ENCODE measurements at places on chromosomes 5 and 9.

DNA sequence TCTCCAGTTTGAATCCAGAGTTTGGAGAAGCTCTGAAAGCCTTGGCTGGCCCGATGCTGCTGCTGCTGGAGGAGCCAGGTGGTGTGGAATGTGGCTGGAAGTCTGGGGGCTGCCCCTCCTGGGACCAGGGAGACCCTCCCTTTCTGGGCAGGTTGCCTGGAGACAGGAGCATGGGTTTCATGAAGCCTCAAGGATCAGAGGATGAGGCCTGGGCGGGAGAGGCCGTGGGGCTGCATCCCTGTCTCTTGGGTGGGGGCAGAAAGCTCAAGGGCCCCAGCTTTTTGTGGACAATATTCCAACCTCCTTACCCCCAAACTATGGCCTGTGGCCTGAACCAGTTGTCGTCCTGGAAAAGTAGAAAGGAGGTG, 10.1 kb downstream of the FGF18 start:
- no peak for DNase-seq

GRCh38 chr5:145536133-145536532, 299.0 kb downstream of the PRELID2 start:
- DNase-seq, result no peak

DNA sequence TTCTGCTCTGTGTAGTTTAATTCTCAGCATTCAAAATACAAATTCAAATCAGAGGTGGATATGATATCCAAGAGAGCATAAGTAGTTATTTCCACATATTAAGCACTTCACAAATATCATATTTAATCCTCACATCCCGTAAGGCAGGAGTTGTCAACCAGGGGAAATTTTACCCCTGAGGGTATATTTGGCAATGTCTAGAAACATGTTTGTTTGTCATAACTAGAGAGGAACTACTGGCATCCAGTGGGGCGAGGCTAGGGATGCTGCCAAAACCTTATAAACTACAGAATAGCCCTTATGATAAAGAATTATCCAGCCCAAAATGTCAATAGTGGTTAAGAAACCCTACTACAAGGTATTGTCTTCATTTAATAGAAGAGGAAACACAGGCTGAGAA, 619.4 kb downstream of the SLCO4C1 start:
- no peak for DNase-seq

DNA sequence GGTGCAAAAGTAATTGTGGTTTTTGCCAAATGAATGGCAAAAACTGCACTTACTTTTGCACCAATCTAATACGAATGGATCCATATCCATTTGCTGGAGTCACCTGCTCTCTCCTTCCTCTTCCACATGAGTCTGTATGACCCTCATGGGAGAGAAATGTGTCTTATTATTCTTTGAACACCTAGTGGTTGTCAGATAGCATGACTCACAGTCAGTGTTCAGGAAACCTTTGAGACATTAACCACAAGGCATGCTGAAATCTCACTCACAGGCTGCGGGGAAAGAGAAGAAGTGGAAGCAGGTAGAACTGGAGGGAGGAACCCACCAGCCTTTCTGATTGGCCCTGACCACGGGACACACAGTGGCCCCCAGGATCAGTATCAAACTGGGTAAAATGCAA, 222.8 kb upstream of the KLF4 start:
- DNase-seq, result no peak

All from NCI-H2171 treated with DMSO at 0.1 percent for 48 hours (cell line).